ENCODE measurements at places on chromosomes 5 and 9.

DNA sequence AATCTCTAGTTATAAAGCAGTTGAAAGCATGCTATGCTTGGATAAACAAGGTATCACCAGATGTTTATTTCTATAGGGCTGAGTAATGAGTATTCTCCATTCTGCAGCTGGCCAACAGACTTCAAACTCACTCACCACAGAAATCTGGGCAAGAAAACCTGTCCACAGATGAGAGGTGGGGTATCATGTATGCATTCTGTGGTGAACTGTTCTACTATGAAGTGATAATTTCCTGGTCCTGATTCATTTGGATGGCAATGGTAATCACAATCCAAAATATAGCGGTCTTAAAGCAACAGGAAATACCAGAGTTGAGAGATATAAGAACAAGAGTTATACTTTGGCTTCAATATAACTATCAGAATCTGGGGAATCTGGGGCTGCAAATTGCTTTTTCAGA is 65.9 kb upstream of the EFNA5 start:
- no peak for DNase-seq

- DNase-seq = no peak
Measured at GRCh38 chr9:136648751-136649150, 14.0 kb upstream of the EGFL7 start.

GRCh38 chr9:129761901-129762369 is 9.1 kb upstream of the PTGES start:
- DNase-seq = no peak

DNA sequence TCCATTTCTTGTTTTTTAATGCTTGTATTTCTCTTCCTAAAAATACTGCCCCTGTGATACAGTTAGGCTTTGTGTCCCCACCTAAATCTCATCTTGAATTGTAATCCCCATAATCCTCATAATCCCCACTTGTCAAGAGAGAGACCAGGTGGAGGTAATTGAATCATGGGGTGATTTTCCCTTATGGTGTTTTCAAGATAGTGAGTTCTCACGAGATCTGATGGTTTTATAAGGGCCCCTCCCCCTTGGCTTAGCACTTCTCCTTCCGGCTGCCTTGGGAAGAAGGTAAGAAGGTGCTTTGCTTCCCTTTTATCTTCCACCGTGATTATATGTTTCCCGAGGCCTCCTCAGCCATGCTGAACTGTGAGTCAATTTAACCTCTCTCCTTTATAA is 227.4 kb downstream of the MAN2A1 start:
- no peak for DNase-seq

DNA sequence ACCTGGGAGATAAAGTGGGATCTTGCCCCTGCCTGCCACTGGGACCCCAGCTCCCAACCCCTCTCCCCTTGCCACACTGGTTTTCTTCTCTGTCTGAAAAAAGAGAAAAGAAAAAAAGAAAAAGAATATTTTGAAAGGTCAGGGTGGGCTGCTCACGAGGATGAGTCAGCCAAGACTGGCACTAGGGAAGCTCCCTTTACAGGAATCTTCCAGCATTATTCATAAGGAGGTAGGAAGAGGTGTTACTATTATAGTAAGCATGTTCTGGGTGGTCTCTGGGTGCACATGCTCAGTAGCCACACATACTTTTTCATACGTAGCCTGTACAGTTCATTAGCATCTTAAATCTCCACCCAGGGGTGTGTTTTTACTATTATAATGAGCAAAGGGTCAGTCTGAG is 46.8 kb upstream of the HAND1 start:
- DNase-seq = no peak

- peak; percentile 6 for DNase-seq
Measured at GRCh38 chr9:99712214-99712613, 109.5 kb upstream of the NR4A3 start.

- DNase-seq = no peak
Measured at GRCh38 chr5:132222649-132223038, 5.0 kb downstream of the P4HA2 start.

- no peak for DNase-seq
Measured at GRCh38 chr9:21155501-21155900, 11.0 kb downstream of the IFNA21 start.

DNA sequence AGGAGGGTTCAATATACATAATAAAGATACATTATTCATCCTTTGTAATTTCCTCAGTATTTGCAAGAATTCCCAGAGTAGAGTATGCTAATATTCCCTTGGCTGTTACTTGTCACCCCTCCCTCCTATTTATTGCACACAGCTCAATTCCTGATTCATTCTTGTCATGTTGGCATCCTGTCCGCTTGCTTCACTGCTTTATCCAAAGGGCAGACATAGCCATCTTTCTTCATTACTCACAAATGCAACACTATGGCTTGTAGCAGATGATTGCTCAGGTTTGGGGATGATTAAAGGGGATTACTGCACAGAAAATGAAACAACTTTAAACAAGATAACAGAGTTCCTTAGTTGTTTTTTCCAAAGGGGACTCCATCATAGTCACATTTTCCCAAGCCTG is 1.2 kb upstream of the IL33 start:
- DNase-seq = no peak

DNA sequence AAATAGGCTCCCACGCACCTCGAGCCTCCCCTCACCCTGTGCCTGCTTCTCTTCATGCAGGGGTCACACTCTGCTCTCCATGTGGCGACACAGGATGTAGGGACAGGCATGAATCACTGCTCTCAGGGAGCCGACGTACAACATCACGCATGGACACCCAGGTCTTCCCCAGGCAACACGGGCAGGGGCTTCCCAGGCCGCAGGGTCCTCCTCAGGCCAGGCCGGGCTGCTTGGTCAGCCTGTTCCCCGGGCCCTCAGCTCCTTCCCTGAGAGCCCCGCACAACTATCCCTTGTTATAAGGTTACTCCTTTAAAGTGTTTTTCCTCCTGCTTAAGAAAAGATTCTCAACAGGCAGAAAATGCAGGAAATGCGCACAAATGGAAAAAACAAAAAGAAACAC is 1.1 kb downstream of the SLC6A18 start:
- DNase-seq = no peak

GRCh38 chr9:36029202-36029601 is 7.5 kb upstream of the RECK start:
- no peak for DNase-seq

- DNase-seq = no peak
Measured at GRCh38 chr9:118230329-118230728, 526.1 kb downstream of the TLR4 start.

DNA sequence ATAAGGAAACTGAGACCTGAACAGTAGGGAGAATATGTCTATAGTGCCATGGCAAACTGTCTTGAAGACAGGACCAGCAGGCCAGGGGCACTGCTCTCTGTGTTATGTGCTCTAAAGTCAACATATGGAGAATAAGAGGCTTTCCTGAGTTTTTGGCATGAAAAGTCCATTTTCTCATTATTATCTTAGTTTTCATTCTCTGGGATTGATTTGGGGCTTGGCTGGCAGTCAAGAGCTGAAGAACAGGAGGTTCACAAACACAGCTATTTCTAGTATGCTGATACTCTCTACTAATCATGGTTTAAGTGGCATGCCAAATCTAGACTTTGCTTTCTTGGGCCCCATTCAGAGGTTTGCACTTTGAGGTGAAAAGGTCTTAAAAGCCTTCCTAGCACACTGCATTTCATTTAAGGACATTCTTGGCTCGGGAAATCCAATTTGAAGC is 404.4 kb downstream of the ZNF608 start:
- DNase-seq = no peak

GRCh38 chr5:948472-949274 is 56.0 kb downstream of the TRIP13 start:
- DNase-seq = no peak

DNA sequence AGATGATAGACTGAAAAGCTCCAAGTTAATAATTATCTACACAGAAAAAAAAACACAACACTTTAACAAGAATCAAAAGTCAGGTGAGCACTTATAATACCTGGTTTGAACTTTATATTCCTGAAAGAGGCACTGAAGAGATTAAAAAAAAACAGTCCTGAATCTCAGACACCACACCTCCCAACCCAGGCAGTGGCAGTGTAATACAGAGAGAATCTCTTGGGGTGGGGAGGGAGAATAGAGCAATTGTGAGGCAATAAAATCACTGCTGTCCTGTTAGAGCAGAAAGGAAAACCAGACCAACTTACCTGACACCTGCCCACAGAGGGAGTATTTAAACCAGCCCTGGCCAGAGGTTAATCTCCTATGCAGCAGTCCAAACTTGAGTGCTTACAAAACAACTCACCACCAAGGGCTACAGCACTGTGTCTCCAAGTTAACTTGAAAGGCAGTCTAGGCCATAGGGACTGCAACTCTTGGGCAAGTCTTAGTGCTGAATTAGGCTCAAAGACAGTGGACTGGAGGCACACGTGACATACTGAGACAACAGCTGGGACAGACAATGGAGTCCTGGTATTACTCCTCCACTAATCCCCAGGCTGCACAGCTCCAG is 54.2 kb downstream of the SLCO4C1 start:
- no peak for DNase-seq

DNA sequence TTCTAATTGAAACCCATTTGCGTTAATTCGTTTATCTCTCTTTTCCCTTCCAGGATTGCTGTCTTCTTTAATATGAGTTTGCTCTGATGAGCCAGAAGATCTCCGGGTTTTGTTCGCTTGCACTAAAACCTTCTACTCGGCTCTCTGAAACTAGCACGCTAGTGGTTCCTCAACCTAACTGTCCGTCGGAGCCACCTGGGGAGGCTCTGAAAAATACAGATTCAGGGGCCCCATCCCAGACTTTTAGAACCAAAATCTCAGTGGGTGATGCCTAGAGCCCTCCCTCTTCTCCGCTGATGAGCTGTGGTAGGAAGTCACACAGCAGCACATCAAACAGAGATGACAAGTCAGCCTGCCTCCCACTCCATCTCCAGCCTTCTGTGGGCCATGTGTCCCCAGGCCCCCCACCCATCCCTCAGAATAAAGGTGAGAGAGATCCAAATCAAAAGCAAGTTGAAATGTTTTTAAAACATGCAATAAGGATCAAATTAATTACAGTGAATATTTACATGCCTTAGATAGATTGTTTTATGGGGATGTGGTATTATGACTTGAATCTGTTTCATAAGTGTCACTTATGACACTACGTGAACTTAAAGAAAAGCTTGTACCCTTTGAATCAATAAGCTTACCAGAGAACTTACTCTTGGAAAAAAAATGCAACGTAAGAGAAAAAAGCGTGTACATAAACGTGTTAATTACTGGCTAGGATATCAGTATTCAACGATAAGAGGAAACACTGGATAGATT is 16.4 kb downstream of the FCN2 start:
- DNase-seq = no peak

GRCh38 chr5:97229688-97230285 is 46.7 kb upstream of the RIOK2 start:
- no peak for DNase-seq

DNA sequence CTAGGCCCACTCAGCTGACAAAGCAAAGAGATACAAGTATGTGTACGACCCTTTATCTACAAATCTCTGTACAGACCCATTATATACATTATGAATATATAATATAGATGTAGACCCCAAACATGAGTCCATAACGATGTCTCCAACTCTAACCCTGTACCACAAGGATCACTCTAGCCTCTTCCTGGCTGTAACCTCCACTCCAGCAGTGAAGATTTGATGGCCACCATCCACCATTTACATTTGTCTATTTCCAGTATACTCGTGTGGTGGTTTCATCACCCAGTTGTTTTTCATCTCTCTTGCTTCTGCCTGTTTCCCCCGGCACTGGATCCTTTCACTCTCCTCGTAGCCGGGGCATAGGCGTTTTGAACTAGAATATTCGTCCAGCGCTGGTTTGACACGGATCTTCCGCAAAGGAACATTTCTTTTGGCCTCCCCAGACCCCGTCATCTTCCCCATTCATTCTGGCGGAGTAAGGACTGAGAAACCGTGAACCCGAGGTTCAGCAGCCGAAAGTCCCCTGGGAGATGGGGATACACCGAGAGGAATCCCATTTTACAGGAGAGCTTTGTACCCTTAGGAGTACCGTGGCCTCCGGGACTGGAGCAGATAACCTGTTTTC is 828 bp upstream of the TRIO start:
- no peak for DNase-seq

DNA sequence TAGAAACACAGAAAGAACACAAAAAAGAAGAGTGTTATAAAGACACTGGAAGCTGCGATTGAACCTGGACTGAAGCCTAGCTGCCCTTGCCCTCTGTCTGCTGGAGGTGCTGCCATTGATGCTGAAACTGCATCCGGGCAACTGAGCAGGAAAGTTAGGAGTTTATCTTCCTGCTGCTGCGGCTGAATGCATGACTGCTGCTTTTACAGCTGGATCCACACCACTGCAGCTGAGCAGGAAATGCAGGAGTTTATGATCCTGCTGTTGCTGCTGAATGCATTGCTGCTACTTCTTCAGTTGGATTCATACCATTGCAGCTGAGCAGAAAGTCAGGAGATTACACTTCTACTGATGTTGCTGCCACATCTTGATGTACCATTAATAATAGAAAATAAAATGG is 21.8 kb upstream of the JAKMIP2 start:
- no peak for DNase-seq

GRCh38 chr9:106883030-106883429 is 20.1 kb downstream of the ZNF462 start:
- DNase-seq = no peak

DNA sequence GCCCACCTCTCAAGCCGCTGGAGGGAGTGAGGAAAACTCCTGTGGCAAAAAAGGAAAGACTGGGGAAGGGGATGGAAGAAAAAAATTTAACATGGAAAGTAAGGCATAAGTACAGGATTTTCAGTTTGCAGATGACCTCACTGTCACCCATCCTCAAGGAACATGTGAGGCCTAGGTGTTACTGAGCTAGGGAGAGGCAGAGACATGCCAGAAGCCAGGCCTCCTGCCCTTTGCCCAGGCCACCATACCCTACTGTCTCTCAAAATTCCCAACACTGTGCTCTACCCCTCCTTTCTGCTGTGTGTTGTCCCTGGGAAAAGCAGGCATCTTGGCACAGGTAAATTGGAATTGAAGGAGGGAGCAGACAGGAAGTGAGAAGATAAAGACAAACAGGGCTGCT is 4.4 kb upstream of the MGAT1 start:
- no peak for DNase-seq

- no peak for DNase-seq
Measured at GRCh38 chr9:129335464-129336129, 157.5 kb upstream of the IER5L start.

GRCh38 chr5:64188776-64189175 is 23.1 kb downstream of the RNF180 start:
- no peak for DNase-seq

DNA sequence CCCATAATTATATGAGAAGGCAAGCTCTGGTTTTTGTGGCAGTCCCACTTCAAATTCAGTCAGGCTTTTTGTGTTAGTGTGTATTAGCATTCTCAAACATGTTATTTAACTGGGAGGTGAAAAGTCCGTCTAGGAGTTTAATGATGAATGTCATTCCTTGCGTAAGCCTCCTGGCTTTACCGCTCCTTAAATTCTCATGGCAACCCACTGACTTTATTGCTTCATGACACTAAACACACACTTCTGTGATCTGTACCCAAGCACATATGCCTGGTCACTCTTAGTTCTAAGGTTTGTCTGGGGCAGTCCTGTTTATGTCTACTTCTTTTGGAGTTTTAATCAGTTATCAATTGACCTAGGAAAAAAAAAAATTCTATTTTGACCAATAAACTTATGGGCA is 677.9 kb upstream of the DMAC1 start:
- no peak for DNase-seq

GRCh38 chr5:140986117-140986521 is 19.8 kb downstream of the PCDHAC2 start:
- no peak for DNase-seq
